ENCODE measurements at places on chromosomes 6 and 20. TPM values are rescaled to one million over a fixed set of nuclear protein-coding genes. Genes with fewer than 3 reads are reported as not detected.

GRCh38 chr6:50602292-50602691, 111.0 kb upstream of the TFAP2D start:
- DNase-seq: no peak

DNA sequence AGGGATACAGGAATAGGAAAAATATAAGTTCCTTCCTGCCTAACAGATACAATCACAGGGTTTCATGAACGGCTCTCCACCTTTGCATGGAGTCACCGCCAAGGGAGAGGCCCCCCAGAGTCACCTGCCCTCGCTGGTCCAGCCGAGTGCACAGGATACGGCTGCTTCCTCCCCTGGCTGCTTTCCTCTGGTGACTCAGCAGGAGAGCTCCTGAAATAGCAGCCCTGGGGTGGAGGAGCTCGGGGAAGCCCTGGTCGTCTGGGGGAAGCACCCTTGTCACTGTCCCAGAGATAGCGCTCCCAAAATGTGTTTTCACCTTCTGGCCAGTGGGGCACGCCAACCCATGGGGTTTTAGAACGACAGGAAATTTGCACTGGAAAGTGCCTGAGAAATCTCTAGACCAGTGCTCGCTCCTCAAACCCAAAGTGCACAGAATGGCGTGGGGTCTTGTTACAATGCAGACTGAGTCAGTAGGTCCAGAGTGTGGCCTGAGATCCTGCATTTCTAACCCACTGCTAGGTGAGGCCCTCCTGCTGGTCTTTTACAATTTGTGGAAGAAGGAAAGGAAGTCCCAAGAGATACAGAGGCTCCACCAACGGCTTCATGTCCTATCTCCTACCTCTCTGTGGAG, 35.9 kb upstream of the FAM50B start:
- no peak for DNase-seq

GRCh38 chr20:38563802-38564431, 17.1 kb upstream of the ADIG start:
- DNase-seq: no peak

The SLC17A9 gene
- total RNA-seq: 11.3 TPM

GRCh38 chr6:124294574-124295200, 491.0 kb downstream of the NKAIN2 start:
- DNase-seq: no peak

DNA sequence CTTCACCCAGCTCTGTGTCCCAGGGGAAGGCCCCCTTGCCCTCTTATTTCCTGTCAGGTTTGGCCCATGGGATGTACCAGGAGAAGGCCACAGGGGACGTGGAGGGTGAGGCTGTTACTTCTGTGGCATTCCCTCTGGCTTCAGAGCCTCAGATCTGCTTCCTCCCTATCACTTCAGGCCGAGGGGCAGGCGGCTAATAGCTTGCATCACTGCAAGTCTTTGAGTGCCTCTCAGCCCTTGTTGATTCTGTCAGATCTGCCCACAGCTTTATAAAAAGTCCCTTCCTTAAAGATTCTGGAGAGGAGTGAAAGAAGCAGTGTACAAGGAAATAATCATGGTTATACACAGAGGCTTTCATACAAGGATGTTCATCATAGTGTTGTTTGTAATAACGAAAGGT, 86.9 kb downstream of the LRFN2 start:
- DNase-seq: no peak

GRCh38 chr6:37940074-37940847, 120.7 kb downstream of the ZFAND3 start:
- no peak for DNase-seq

GRCh38 chr6:31978831-31979230, 3.0 kb upstream of the C4A start:
- DNase-seq: no peak

GRCh38 chr20:641516-641875, 11.5 kb downstream of the SRXN1 start:
- no peak for DNase-seq

- DNase-seq: no peak
Measured at GRCh38 chr20:58245181-58245891, 16.9 kb upstream of the ANKRD60 start.

The TMEM244 gene
- not detected for total RNA-seq

DNA sequence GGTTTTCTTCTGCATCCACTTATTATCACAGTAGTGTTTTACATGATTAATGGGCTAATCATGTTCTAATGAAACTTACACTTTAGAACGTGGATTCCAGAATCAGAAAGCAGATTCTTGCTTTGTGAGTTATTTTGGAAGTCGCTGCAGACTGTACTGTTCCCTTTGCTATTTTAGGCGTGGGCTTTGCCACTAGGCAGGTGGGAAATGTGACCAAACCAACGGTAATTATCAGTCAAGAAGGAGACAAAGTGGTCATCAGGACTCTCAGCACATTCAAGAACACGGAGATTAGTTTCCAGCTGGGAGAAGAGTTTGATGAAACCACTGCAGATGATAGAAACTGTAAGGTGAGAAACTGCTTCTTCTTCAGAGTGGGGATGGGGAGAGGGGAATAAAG, 598 bp downstream of the FABP7 start:
- no peak for DNase-seq

All from naive thymus-derived CD8-positive, alpha-beta T cell (primary cell).